Activated naive CD4-positive, alpha-beta T cell (primary cell): ENCODE measurements at places on chromosomes 7 and 10.

DNA sequence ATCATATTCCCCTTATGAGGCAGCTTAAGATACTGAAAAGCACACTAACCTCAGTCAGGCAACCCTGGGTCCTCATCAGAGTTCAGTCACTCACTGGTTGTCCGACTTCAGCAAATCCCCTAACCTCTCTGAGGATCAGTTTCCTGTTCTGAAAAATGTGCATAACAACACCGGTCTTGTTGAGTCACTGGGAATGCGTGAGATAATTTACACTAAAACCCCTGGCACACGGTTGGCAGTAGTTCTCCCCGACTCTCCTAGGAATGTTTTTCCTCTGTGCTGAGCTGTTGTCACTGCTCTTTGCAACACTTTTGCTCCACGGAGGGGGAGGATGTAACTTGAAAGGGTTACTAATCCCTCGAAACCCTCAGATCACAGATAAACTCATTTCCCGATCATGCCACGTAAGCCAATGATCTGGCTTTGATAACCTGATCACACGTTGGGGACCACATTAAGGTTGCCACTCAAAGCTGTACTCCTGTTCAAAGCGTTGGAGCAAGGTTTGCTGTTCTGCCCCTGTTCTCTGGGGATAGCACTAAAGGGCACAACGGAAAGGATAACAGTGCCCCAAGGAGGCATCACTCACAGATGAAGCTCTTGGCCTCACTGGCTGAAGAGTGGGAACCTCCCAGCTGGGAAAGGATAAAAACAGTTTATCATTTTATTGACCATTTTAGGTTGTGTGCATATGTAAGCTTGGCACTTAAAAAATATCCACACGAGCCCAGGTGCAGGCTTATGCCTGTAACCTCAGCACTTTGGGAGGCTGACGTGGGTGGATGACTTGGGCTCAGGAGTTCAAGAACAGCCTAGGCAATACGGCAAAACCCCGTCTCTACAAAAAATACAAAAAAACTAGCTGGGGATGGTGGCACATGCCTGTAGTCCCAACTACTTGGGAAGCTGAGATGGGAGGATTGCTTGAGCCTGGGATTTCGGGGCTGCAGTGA, 5.0 kb upstream of the RBM17 start:
- no peak for DNase-seq

DNA sequence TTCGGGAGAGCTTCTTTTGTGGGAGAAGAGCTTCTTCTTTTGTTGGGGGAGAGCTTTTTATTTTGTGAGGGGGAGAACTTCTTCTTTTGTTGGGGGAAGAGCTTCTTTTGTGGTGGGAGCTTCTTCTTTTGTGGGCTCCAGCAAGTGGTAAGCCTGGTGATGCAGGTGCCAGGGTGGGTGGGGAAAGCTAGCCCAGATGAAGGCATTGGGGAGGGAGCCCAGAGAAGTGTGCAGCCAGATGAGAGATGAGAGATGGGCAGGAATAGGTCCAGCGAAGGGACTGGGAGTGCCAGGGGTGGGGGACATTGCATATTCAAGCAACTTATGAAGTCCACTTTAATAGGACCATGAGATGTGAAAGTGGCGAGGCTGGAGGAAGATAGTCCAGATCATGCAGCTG, 9.7 kb downstream of the ADRA2A start:
- DNase-seq = no peak

DNA sequence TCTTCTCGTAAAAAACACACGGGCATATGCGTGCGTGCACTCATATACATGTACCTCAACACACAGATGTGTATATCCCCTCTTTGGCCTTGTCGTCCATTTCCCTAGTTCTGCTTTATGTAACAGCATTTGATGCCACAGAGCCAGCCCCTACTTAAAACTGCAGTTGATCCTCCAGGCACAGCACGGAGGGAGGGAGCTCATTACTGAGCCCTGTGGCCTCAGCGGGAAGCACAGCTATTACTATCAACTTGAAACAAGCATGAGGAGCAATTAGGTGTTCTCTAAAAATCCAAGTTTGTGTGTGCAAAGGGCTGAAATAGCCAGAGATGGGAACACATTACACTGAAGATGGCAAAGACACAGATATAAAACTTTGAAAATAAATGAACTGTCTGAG, 580.9 kb downstream of the GLRX3 start:
- DNase-seq = no peak

GRCh38 chr10:101380353-101381017, 26.5 kb downstream of the BTRC start:
- DNase-seq = no peak

DNA sequence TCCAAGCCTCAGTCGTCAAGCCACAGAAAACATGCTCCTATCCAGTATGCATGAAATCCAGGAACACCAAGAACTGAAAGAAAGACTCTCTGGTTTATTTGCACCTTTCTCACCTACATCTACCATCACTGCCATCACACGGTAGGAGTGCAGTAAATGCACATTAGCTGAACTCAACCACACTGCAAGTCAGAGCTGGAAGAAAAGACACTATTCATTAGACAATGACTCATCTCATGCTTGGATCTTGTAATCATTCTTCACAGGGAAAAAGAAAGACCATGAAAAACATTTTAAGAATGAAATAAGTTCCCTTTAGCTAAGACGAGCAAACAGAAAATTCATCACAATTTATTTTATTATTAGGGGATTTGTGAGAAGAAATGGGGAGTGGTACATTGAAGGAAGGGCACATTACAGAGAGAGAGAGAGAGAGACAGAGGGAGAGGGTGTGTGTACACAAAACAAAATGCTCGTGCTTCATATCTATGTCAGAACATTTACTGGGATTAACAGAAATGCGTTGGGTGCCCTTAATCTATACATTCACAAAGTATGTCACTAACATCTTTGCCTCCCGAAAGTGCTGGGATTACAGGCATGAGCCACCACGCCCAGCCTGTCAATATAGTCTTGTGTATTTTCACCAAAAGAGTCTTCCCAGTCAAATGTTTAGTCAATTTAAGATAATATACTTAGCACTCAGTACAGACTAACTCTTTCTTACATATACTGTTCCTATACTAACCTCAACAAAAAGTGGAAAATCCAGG, 324.9 kb downstream of the PARD3 start:
- DNase-seq = no peak

- DNase-seq = no peak
These were observed 11.4 kb downstream of the NHLRC2 start for GRCh38 chr10:113865901-113866300.

- no peak for DNase-seq
These were observed 26.7 kb downstream of the ERCC6 start for GRCh38 chr10:49512121-49512809.

GRCh38 chr7:84393786-84394185, 199.2 kb upstream of the SEMA3A start:
- no peak for DNase-seq

- DNase-seq = peak; percentile 2
These were observed 29.7 kb downstream of the VIM start for GRCh38 chr10:17257466-17258321.

DNA sequence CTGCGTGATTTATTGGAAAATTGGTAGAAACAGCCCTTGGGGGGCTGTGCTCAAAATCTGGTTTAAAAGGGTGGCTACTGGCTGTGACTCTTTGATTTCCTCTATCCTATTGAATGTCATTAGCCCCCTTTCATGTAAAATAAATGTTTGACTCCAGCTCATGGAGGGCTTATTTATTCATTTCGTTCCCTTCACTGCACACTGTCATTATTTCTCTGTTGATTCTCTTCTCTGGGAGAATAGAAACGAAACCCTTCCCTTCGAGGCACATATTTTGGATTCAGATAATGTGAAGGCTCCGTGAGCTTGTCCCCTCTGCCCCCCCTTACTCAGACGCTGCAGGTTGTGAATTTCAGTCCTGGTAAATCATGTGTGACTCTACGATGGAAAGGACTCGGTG, 203.9 kb upstream of the GPR26 start:
- DNase-seq = no peak

GRCh38 chr7:63041786-63042185, 956.9 kb upstream of the ZNF722 start:
- DNase-seq = no peak

DNA sequence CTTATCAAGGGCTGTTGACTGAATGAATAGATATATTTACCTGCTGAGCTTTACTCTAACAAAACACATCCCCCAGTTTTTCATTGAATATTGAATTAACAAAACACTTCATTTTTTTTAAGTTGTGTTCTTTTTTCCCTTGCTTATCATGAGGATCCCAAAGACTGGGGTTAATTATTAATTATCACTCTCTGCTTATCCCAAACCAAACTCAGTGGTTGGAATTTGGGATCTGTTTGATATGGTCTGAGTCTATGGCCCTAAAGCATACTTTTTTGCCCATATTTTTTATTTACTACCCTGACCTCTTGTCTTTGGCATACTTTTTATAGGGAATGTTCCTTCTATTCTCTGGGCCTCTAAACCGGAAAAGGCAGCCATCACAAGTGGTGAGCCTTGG, 697.1 kb upstream of the GALNT17 start:
- no peak for DNase-seq

DNA sequence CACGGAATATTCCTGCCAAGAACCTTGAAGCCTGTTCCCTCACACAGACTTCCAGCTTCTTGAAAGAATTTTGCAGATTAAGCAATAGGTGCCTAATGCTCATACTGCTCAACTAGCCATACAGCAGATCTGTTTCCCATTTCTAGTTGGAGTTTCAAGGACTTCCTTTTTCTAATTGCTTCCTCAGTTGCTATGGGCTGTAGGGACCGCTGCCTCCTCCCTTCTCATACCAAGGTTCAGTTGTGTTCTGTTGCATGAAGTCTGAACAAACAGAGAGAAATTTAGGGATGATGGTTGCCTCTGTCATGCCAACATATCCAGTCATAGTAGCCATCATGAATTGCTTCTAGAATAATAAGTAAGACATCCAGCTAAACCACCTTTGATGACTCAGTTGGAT, 6.8 kb downstream of the ITGA8 start:
- DNase-seq = no peak

GRCh38 chr7:131721660-131722059, 165.2 kb upstream of the PODXL start:
- no peak for DNase-seq

- DNase-seq = no peak
These were observed 25.2 kb downstream of the LIPK start for GRCh38 chr10:88731296-88731695.

DNA sequence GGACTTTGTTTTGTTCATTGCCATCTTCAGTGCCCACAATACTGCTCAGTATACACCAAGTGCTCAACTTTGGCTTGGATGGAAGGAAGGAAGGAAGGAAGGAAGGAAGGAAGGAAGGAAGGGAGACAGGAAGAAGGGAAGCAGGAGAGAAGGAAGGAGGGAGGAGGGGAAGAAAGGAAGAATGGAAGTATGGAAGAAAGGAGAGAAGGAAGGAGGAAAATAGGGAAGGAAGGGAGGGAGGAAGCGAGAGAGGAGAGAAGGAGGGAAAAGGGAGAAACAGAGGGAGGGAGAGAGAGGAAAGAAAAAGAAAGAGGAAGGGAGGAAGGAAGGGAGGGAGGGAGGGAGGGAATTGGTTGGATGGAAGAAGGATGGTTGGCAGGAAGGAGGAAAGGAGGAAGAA, 49.6 kb upstream of the ADO start:
- DNase-seq = no peak

- DNase-seq = no peak
These were observed 225.0 kb downstream of the CACNB2 start for GRCh38 chr10:18364987-18365775.

DNA sequence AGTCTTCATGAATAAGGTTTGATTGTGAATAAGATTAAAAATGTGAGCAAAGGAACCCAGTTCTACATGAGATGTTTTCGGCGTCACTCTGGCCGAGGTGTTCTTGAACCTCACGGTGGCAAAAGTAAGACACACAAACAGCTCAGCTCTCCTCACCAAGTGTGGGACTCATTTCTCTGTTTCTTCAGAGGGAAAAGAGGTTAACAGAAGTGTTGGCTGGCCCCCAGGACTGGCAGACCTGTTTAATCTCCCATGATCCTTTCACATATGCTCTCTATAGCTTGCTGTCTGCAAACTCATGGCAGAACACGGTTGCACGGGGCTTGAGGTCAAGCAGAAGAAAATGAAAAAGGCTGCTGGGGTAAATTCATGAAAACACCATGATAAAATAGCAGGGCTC, 394.4 kb downstream of the CALN1 start:
- DNase-seq = no peak

GRCh38 chr10:102004376-102004775, 51.6 kb downstream of the ARMH3 start:
- no peak for DNase-seq

DNA sequence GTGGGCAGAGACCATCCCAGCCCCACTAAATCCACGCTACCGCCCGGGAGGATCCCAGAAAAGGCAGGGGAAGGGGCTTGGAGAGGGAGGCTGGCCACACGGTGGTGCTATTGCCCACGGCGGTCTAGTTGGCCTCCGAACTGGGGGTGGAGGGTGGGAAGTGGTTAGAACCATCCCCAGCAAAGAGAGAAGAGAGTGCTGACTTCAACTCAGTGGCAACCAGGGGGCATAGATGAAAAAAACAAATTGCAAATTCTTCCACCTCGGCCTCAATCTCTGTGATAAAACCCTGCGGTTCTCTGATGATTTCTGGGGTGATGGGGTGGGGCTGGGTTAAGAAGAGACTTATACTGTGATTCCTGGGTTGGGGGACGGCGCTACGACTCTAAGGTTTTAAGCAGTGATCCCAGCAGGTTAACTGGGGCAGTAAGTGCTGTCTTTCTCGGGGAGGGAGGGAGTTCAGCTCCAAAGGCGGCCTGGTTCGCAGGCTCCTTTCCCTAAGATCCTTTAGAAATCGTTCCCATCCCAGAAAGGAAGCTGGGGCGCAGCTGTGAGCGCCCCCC, 154.5 kb upstream of the LYZL2 start:
- DNase-seq = peak; percentile 53

GRCh38 chr10:132111121-132111731, 45.5 kb downstream of the JAKMIP3 start:
- DNase-seq = no peak

DNA sequence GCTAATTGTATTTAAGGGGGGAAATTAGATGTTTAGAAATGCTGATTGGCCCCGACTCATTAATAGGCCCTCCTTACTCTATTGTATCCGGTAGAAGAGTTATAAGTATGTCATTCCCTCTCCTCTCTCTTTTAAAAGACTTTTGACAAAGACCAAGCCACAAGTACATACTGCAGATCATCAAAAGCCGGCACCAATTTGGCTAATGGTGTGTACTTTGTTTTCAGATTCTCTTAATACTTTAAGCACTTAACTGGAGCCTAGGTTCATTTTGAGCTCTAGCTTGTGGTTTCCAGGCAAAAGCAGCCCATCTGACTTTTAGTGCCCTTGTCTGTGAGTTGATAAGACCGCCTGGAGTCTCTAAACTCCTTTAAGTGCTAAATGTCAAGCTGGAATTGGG, 210.0 kb upstream of the LYZL1 start:
- DNase-seq = no peak

- DNase-seq = peak; percentile 83
These were observed 9.8 kb downstream of the SAP25 start for GRCh38 chr7:100563809-100564400.

GRCh38 chr7:55265836-55266642, 99.1 kb upstream of the LANCL2 start:
- no peak for DNase-seq

- DNase-seq = no peak
These were observed 1194.6 kb downstream of the SORCS1 start for GRCh38 chr10:105969884-105970377.

GRCh38 chr7:22110227-22110839, 164.6 kb upstream of the CDCA7L start:
- peak; percentile 5 for DNase-seq
